ENCODE measurements at places on chromosomes 11 and 22.

GRCh38 chr11:128095466-128095981 lies 491.8 kb downstream of the ETS1 start:
- no peak for DNase-seq

GRCh38 chr11:7918141-7918540 lies 12.9 kb downstream of the OR10A6 start:
- no peak for DNase-seq

DNA sequence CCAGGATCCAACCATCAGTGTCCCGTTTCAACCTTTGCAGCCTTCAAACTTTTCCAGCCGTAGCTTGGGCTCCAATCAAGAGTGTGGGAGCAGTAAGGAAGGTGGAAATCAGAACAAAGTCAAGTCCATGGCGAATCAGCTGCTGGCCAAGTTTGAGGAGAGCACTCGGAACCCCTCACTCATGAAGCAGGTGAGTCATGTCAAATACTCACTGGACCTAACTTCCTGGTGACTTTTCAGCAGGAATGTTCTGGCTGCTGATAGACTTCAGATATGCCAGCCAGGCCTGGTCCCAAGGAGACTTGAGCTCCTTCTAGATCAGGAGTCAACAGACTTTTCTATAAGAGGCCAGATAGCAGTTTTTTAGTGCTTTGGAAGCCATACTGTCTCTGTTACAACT lies 129.0 kb downstream of the MICAL2 start:
- no peak for DNase-seq

DNA sequence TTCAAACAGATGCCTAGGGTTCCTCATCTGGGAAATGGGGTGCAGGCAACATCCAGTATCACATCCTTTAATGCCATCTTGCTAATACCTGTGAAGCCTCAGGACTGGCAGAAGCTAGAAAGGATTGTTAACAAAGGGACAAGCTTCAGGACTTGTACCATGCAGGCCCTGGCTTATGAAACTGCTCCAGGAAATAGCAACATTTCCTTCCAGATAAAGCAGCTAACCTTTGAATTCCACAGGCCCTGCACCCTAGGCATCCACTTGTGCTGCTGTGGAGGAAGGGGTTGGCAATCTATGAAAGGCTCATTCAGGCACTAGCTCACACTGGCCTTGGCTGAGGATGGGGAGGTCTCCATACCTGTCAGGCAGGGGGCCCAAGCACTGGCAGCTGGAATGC lies 87.2 kb downstream of the BTBD10 start:
- DNase-seq = no peak

- DNase-seq = no peak
Observed at GRCh38 chr11:93295921-93296575, 34.5 kb upstream of the DEUP1 start.

DNA sequence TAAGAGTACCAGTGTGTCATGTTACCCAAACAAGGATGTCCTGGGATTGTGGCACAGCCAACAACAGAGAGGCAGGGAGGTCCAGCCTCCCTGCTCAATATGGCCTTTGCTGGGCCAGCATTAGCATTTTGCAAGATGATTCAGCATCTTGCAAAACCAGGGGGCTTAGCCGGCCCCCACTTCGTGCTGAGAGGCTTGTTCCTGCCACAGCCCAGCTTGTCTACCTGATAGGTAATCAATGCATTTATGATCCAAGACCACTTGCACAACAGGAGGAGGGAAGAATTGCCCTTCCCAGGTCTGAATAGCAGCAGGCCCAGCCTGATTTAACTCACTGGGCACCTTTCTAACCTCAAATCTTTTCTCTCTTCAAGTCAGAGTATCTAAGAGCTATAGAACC lies 189.0 kb upstream of the SYT13 start:
- no peak for DNase-seq

DNA sequence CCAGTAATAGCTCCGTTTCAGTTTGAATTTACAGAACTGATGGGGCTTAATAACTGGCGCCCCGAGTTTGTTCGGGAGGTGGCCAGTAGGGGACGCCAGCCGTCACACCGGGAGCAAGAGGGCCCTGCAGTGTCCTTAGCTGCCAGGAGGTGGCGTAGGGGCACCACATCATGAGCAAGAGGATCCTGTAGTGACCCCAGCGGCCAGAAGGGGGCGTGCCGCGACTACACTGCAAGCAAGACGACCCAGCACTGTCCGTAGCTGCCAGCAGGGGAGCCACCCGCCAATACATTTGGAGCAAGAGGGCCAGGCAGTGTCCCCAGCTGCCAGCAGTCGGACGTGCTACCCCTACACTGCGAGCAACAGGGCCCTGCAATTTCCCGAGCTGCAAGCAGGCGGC lies 663.7 kb upstream of the B3GAT1 start:
- peak; percentile 13 for DNase-seq
